ENCODE measurements at places on chromosomes 7 and 10. TPM values are rescaled to one million over a fixed set of nuclear protein-coding genes. Genes with fewer than 3 reads are reported as not detected.

ANK3 gene
- polyA plus RNA-seq, result 0.56 TPM

MASTL gene
- polyA plus RNA-seq, result 21.8 TPM

STK32C gene
- 47.9 TPM for polyA plus RNA-seq

ZNF425 gene
- polyA plus RNA-seq, result 2.2 TPM

GTPBP4 gene
- polyA plus RNA-seq, result 67.8 TPM

ZNF804B gene
- polyA plus RNA-seq, result not detected

SPDYE2 gene
- polyA plus RNA-seq, result not detected

RASA4 gene
- polyA plus RNA-seq, result 2.6 TPM

HTR7 gene
- polyA plus RNA-seq, result 0.11 TPM

GIMAP7 gene
- polyA plus RNA-seq, result not detected

NPC1L1 gene
- polyA plus RNA-seq, result 0.03 TPM

ENKUR gene
- polyA plus RNA-seq, result 0.30 TPM

SERPINE1 gene
- 346 TPM for polyA plus RNA-seq

HOXA4 gene
- 2.3 TPM for polyA plus RNA-seq

NXPH1 gene
- not detected for polyA plus RNA-seq

NUTM2E gene
- polyA plus RNA-seq, result 0.22 TPM

CALHM2 gene
- 2.6 TPM for polyA plus RNA-seq

ZNF853 gene
- polyA plus RNA-seq, result 1.6 TPM

TPST1 gene
- 14.7 TPM for polyA plus RNA-seq

UNC5B gene
- polyA plus RNA-seq, result 0.16 TPM

TNRC18 gene
- polyA plus RNA-seq, result 39.9 TPM

IKZF1 gene
- polyA plus RNA-seq, result not detected

ATP5MK gene
- polyA plus RNA-seq, result 682 TPM

SPDYE1 gene
- not detected for polyA plus RNA-seq

SLC26A4 gene
- polyA plus RNA-seq, result 0.12 TPM

CPN1 gene
- 0.29 TPM for polyA plus RNA-seq

CALD1 gene
- 150 TPM for polyA plus RNA-seq

All from A549 (cell line).